ENCODE measurements at places on chromosomes 4 and X.

GRCh38 chr4:42381666-42382065 is 15.6 kb upstream of the SHISA3 start:
- no peak for DNase-seq

DNA sequence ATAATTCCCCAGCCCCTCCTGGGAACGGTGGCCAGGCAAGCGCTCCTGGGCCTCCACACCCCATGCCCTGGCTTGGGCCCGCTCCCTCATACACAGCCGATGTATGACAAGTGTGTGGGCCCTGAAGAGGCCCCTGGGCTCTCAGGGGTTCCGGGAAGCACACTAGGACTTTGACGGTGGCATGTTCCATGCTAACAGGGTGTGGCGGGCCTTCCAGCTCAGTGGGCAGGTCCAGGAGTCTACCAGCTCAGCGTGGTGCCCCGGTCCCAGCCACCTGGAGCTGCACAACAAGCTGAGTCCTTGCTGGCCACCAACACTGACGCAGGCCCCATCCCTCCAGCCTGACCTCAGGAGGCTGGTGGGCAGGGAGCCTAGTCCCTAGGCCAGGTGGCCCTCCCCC is 24.4 kb upstream of the HMX1 start:
- no peak for DNase-seq

- DNase-seq, result no peak
Observed at GRCh38 chr4:155666344-155667221, at the start of gene GUCY1A1. GUCY1A1 (plus strand) TSS chr4:155666848; CDS start chr4:155696868, 30,020 bp downstream.

DNA sequence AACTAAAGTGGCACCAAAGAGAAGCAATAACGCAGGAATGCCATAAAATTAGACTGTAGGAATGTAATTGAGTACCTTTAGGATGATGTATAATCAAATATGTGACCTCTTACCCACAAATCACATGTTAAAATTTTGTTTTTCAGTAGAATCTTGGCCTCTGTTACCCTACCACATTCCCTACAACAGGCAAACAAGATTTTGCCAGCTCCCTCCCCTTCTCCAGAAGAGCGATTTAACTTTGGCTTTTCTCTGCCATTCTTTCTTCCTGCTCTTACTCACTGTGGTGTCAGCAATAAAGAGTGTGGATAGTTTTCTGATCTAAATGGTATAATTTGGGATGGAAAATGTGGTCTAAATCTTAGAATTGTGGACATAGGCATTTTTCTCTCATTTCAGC is 57.2 kb downstream of the TRIM2 start:
- DNase-seq, result no peak

DNA sequence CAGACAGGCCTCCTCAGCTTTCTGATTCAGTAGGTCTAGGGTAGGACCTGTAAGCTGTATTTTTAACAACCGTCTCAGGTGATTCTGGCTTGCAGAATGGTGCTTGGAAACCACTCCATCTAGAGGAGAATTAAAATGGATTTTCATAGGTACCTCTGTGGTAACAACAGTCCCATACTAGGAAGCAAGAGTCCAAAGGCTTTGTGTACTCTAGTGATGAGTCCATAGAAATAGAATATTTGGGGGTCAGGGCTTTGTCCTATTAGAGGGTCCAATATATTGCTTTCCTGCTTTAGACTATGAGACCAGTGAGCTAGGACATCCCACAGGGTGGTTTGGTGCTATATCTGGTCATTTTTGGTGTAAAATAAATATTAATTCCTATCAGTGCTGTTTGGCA is 242.0 kb downstream of the SCFD2 start:
- no peak for DNase-seq

- no peak for DNase-seq
Observed at GRCh38 chr4:72938516-72938915, 131.0 kb downstream of the COX18 start.

- DNase-seq, result no peak
Observed at GRCh38 chr4:155040031-155040430, 168.4 kb upstream of the NPY2R start.

DNA sequence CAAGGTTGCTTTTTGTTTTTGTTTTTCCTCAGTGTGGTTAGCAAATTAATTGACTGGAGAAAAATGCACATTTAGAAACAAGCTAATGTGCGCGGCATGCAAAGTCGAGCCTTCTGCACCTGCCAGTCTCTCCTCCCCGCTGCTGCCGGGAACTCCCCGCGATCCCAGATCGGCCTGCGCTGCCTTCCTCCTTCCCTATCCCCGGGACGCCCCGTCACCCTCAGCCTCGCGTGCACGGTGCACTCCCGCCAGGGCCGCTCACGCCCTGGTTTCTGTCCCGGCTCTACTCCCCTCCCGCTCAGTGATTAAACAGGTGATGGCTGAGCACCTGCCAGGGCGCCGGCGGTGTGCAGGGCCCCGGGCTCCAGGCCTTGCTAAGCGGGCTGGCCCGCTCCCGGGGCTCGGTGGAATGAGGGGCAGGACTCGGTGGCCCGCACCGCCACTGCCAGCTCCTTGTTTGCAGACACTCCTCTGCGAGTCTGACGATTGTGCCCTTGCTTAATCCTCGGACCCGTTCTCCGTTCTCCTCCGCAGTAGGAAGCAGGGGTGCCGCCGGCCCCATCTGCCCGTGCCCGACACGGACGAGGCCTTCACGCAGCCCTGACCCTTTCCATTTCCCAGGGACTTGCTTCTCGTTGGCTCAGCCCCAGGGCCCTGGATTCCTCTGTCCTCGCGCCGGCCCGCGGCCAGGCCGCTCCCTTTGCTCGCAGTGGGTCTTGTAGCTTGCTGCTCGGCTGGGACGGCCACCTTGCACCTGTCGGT is 143.4 kb downstream of the TRIML1 start:
- no peak for DNase-seq

DNA sequence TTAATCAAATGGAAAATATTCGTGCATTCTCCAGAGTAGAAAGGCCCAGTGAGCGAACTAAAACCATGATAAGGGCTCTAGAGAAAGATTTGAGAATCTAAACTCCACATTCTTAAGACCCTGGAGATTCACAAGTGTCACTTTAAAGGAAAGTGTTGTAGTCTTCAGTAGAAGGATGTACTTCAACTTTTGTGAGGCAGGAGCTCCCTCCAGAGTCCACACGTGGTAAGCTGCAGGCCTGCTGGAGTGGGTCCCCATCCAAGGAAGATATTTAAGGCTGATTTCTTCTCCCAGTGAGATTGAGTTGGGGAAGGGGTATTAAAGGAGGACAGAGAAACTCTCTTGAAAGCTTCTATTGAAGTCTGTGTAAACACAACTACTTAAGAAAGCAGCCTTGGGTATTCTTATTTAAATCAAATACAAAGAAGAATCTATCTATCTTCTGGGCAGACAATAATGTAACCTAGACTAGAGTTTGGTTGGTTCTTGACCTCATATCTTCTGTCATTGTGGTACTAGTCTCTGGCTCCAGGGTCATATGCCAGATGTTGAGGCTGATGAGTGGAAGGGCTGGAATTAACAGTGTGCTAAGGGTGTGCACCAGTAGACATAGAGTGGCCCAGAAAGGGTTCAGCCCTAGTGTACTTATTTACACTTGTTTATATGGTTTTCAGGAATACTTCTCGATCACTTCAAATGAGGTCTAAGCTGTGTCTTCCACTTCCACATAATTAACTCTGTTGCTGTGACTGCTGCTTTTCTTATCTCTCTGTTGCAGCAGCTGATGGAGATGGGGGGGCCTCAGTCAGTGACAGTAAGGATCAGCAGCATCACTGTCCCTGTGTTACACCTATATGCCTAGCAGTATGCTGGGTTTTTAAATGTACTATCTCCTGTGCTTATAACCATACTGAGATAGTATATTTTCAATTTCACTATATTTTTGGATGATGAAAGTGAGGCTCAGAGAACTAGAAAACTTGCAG is 76.1 kb downstream of the HMGB2 start:
- no peak for DNase-seq

GRCh38 chrX:37684426-37684825 is 1.2 kb upstream of the XK start:
- no peak for DNase-seq

GRCh38 chr4:88803600-88804096 is 106.0 kb upstream of the NAP1L5 start:
- DNase-seq, result no peak

DNA sequence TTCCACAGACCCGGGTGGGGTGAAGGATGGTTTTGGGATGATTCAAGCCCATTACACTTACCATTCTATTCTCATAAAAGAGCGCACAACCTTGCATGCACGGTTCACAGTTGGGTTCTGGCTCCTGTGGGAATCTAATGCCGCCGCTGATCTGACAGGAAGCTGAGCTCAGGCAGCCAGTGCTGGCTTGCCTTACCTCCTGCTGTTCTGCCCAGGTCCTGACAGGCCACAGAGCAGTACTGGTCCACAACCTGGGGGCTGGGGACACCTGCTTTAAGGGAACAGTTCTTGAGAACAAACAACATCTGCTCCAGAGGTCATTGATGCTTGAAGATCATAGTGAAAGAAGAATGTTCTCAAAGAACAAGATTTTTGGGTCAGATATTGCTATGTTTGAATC is 8.0 kb upstream of the HS3ST1 start:
- no peak for DNase-seq

DNA sequence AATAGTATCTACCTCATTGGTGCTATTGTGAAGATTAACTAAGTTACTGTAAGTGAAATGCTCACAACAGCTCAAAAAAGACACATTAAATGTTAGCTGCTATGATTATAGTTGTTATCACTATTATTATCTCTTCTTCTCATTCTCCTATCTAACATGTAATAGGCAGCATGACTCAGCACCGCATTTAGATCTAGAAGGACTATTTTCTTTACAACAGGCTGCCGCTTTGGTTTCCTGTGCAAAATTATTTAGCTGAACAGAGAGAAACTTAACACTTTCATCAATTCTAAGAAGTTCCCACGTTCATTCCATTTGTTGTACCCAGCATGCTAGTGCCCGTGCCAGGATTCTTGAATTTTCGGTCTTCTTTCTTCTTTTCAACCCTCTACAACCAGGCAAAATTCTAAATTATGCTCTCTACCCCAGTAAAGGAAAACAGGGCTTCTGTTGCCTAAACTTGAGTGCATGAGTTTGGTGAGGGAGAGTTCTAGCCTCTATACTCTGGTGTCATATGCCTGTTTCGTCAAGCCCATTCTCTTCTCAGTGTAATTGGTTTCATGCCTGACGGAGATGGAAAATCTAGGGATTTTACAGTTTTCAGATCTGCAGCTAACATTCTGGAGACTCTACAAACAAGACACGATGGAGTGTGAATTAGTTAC is 378.9 kb downstream of the PPP1R2C start:
- DNase-seq, result no peak

DNA sequence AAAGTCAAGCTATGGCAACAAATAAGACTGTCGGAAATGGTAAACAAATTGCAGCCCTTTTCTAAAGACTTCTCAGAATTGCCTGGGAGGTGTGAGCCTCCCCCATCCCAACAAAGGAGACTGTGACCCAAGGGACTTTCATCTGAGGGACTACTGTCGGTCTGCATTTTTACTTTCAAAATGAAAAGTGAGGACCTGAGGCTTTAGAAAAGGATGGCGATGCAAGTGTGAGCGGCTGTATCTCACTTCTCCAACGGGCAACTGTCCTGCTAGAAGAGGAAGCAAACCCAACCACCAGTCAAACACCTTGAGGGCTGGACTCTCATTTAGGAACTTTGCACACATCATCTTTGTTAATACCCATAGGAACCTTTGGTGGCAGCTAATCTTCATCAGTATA is 62.6 kb upstream of the CLNK start:
- no peak for DNase-seq

DNA sequence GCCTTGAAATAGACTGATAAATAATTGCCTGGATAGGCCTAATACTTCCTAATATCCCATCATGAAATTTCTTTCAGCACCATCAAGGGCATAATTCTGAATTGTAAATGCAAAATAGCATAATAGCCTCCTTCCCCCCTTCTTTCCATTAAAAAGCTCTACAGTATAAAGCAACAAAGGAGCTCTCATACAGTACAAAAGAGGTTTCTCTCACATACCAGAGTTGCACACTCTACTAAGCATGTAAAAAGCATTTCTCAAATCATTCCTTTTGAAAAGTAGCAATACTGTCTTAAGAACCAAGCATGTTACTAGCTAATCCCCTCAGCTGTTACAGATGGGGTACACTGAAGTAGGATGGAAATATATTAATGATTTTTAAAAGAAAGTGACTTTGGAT is 509.0 kb downstream of the KLHL13 start:
- DNase-seq, result no peak

- no peak for DNase-seq
Observed at GRCh38 chr4:166308647-166309046, 435.6 kb downstream of the TLL1 start.

- DNase-seq, result no peak
Observed at GRCh38 chr4:76663824-76664223, 228.8 kb downstream of the SHROOM3 start.

Data from stimulated activated CD4-positive, alpha-beta T cell treated with anti-CD3 and anti-CD28 coated beads, Interleukin-15, amount 100 ng/mL, for 1 hour (primary cell).